Left cardiac atrium (tissue), 4 donors: ENCODE measurements at places on chromosomes 16 and 17. TPM values are rescaled to one million over a fixed set of nuclear protein-coding genes. Genes with fewer than 3 reads are reported as not detected.
A peak's percentile ranks its signal among the peaks of the same experiment; 100 is the strongest.

Gene STX1B
- total RNA-seq, result 1.1 TPM

Gene RNF112
- total RNA-seq, result 6.8 TPM

Gene ARL17B
- 9.8 TPM for total RNA-seq

Gene GPR179
- total RNA-seq, result not detected

Gene PYDC1
- total RNA-seq, result not detected

Gene KRTAP3-2
- not detected for total RNA-seq

Gene HAGHL
- 12.0 TPM for total RNA-seq

GRCh38 chr16:79899316-79899715 is 298.8 kb upstream of the MAF start:
- DNase-seq, result no peak

GRCh38 chr16:15715221-15715620 is 65.2 kb downstream of the NDE1 start:
- DNase-seq, result no peak

DNA sequence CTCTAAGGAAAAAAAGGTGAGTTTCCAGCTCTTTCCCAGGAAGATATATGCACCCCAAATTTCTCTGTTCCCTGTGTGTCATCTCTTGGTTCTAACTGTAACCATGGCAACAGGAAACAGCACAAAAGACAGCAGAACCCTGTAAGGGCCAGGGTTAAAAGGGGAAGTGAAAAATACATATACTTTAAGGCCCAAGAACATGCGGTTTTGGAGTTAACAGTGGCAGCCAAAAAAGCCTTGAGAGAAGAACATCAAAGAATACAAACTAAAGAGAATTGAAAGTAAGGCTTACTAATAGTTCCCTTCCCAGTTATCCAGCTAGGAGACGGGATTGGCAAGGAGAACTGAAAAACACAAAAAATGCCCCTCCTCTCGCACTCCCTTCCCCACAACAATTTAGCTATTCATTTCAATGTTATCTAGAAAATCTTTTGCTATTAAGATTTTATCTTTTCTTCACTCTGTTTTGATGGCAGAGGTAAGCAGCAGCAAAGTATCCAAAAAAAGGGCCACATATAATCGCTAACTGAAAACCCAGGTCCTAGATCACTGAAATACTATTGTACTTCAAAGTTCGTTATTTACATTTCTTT is 1.5 kb downstream of the SPOP start:
- no peak for DNase-seq

GRCh38 chr16:84683691-84684591 is 15.9 kb upstream of the USP10 start:
- DNase-seq, result no peak

GRCh38 chr17:44079877-44080821 is 9.6 kb downstream of the G6PC3 start:
- no peak for DNase-seq

- no peak for DNase-seq
These were observed 83.4 kb downstream of the IRX5 start for GRCh38 chr16:55014022-55014421.

GRCh38 chr16:24045641-24046040 is 209.9 kb downstream of the PRKCB start:
- no peak for DNase-seq

DNA sequence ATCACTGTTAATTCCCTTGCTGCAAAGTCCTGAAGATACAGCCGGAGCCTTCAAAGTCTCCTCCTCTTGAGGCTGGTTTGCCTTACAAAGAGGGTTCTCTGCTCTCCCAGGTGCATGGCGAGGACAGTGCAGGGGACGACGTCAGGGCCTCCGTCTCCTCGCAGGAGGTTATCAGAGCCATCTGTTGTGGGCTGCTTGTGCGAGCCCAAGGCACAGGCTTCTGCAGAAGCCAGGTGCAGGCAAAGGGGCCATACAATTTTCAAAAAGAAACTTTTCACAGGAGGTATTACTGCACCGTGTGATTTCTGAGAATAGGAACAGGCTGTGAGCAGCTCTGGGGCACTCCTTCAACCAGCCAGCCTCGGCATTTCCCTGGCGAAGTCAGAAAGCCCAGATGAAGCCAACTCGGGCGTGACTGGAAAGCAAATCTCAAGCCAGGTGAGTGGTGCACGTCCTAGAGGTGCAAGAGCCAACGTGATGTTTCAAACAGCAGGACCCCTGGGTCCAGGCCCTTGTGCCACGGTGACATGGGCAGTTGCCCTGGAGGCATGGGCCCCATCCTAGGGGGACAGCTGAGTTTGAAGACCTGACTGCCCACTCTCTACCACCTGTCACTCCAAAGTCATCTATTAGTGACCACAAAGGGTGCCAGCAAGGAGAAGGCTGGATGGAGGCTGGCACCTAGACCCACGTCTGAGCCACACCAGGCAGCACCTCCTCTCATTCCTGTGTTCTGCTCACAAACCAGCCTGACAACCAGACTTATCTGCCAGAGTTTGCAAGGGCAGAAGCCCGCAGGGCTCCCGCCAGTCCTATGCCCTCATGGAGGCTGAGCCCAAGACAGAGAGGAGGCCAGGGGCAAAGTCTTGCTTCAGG is 68.6 kb downstream of the SMPD3 start:
- no peak for DNase-seq

GRCh38 chr17:74345433-74346241 is 16.0 kb downstream of the BTBD17 start:
- DNase-seq, result no peak

- no peak for DNase-seq
These were observed 12.2 kb upstream of the CAPN15 start for GRCh38 chr16:515175-515938.

GRCh38 chr16:12998361-12999085 is 97.1 kb downstream of the SHISA9 start:
- DNase-seq, result no peak

DNA sequence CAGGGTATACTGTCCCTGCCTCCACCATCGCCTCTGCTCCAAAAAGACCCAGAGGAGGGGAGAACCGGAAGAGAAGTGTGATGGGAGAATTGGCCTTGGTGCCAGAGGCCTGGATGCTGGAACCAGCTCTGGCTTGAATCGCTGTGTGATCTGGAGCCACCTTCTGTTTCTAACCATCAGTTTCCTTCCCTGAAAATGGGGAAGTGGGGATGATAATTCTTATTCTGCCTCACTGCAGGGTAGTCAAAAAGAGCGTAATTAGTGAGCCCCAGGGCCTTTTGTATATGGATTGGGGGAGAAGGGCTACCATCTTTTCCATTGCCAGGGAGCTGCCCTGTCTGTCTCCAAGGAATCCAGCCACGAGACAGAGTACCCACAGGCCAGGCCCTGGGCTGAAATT is 52.2 kb downstream of the CCT6B start:
- DNase-seq, result no peak

- DNase-seq, result peak; percentile 31
These were observed 38.5 kb upstream of the CNEP1R1 start for GRCh38 chr16:49986351-49987124.

- DNase-seq, result peak; percentile 7
These were observed 22.3 kb downstream of the TSPOAP1 start for GRCh38 chr17:58306131-58306951.

DNA sequence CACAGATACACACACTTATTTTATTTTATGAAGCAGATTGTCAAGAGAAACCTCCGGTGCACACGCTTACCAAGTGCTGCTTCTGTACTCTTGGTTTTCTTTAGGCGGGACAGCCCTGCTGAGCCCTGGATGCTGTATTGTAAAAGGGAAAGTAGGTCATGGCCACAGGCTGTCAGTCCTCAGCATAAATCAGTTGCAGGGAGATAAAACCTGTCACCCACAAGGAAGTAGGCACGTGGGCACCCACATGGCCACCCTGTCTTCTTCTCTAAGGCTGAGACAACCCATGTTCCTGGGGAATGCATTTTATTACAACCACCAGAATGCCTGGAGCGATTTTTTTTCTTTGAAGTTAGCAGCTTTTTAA is 59.3 kb downstream of the ASIC2 start:
- DNase-seq, result no peak

DNA sequence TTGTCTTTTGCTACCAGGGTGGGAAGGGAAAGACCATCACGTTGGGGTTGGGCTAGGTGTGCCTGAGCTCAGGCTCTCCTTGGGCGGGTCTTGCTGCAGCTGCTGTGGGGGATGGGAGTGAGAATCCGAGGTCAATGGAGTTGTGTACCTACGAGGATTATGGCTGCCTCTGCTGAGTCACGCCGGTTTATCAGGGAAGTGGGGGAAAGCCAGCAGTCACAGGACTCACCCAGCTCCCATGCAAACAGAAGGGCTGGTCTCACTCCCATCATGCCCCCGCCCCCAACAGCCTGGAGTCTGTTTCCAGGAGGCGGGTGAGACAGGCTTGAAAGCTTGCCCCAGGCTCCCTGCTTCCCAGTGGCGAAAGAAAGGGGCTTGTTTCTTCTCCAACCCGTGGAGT is 1259.0 kb upstream of the GOT2 start:
- no peak for DNase-seq
